ENCODE measurements at places on chromosomes 1 and 21.

- no peak for DNase-seq
Measured at GRCh38 chr1:29281571-29281970, 45.2 kb downstream of the PTPRU start.

DNA sequence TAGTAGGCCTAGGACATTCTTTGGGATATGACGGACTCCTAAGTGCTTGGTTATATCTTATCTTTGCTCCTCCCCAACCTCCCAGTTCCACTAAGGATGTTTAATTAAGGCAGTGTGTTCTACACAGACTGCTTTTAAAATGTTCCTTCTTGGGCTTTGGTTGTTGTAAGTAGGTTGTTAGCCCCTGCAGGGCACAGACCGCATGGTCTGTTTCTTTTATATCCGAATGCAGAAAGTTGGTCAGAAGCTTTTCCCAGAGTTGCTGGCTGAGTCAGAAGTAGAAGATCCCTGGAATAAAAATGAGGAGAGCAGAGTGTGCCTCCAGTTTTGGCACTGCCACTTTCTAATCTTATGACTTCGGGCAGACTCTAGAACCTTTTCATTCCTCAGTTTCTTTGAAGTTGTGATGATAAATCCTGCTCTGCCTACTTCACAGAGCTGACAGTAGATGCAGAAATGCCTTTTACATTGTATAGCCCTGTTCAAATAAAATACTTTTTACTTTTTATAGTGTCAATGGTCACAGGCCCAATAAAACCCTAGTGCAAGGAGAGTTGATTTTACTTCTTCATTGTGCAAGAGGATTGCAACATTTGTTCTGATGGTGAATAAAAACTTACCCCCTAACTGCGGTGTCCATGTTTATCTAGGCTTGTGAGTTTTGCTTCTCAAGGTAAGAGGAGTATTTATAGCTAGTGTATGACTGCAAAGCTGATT, 18.4 kb downstream of the FMN2 start:
- DNase-seq: peak; percentile 64

DNA sequence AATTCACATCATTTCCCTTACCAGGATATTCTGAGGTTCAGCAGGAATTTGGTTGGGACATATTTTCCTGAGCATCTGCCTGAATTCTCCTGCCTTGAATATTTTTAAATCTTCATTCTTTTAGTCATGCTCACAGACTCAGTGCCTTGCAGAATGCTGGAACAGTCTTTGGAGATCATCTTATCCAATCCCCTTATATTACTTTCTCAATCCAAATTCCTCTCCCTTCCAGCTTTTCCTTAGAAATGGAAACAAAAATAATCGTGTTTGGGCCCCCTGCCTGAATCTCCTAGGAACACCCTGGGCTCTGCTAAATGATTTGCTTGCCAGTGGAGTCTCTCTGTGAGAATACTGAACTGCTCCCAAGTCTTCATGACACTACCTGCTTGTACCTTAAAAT, 38.4 kb downstream of the LHX8 start:
- peak; percentile 23 for DNase-seq

DNA sequence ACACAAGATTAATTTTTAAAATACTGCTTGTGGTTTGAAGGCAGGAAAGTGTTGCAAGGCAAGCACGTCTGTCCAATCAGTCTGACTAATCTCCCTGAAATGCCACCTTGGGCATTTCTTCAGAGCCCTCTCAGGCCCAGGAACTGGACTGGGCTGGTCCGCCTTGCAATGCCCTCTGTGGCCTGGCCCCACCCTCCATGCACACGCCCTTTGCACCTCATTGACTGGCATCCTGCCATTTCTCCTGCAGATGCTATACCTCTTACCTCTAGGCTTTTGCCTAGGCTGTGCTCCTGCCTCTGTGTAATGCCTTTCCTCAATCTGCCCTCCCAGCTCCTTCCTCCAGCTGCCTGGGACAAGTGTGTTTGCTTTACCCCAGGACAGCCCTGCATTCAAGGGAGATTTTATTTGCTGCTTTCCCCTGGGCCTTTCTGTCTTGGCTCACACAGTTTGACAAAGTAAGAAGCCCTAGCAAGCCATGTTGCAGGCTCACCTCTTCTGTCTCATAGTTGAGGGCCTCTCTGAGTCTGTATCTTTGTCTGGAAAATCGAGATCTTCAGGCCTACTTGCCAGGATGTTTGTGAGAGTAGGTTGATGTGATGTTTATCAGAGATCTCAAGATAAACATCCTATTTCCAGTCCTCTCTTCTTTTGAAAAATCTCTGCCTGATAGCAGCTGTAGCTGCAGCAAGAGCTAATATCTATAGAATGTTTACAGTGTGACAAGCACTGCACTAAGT, 149.2 kb upstream of the JUN start:
- DNase-seq: no peak

- DNase-seq: peak; percentile 27
Measured at GRCh38 chr1:171654942-171655745, 2.7 kb upstream of the MYOC start.

All from pons (tissue), 1 donor.